ENCODE measurements at places on chromosomes 13 and 19.
A peak's percentile ranks its signal among the peaks of the same experiment; 100 is the strongest.

DNA sequence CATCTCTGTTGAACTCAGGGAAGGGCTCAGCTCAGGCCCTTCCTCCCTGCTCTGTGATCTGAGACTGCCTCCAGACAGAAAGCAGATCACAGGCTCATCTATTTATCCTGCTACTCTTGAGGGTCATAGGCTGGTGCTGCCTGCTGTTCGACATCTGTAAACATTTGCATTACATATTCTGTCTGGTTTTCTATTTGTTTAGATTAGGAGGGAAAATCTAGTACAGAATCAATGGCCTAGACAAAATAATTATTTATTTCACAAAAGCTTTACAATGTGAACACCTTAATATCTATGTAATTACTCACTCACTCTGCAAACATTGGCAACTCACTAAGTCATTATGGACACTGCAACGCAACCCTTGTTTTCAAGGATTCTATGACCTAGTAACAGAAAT lies 43.0 kb downstream of the CEP89 start:
- peak; percentile 9 for DNase-seq

GRCh38 chr13:41085961-41086585 lies 24.8 kb downstream of the WBP4 start:
- no peak for DNase-seq

GRCh38 chr13:66506051-66506777 lies 723.9 kb downstream of the PCDH9 start:
- DNase-seq: no peak

- no peak for DNase-seq
These were observed 90.2 kb downstream of the GPC6 start for GRCh38 chr13:93316841-93317240.

DNA sequence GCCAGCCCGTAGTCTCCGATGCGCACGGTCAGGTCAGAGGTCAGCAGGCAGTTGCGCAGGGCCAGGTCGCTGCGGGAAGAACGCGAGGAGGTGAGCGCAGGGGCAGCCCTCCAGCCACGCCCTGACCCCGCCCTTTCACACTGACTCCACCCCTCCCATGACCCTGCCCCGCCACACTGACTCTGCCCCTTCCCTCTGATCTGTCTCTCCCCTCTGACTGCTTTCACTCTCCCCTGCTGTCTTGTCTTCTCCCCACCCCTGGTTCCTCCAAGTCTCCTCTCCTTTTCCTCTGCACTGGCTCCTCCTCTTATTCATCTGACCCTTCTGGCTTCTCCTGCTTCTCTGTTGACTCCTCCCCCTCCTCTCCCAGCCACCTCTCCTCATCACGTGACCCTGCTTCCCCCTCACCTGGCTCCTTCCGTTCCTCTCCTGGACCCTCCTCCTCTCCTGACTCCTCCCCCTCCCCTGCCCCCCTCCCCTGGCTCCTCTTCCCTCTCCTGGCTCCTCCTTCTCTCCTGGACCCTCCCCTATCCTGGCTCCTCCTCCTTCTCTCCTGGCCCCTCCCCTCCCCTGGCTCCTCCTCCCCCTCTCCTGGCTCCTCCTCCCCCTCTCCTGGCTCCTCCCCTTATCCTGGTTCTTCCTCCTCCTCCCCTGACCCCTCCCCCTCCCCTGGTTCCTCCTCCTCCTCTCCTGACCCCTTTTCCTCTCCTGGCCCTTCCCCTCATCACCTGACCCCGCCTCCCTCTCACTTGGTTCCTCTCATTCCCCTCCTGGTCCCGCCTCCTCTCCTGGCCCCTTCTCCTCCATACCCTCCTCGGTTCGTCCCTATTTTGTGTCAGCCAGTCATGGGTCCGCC lies 9.9 kb downstream of the LMTK3 start:
- DNase-seq: peak; percentile 20

GRCh38 chr13:102018716-102019115 lies 383.1 kb downstream of the FGF14 start:
- DNase-seq: peak; percentile 20

GRCh38 chr19:42433503-42434260 lies 6.5 kb upstream of the LIPE start:
- peak; percentile 53 for DNase-seq

GRCh38 chr19:33661336-33661735 lies 39.6 kb downstream of the CHST8 start:
- no peak for DNase-seq

DNA sequence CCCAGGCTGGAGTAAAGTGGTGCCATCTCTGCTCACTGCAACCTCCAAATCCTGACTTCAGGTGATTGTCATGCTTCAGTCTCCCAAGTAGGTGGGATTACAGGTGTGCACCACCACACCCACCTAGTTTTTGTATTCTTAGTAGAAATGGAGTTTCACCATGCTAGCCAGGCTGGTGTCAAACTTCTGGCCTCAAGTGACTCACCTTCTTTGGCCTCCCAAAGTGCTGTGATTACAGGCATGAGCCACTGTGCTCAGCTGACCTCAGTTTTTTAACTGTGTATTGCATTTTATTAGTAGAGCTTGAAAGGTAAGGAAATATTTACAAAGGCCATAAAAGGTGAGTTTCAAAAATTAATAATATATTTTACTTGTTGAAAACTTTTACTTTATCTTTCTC lies 2.3 kb downstream of the ZNF726 start:
- peak; percentile 59 for DNase-seq

- peak; percentile 70 for DNase-seq
These were observed at the start of gene ZNF587B for GRCh38 chr19:57830071-57830602. Gene ZNF587B (plus strand): TSS chr19:57830299. CDS start chr19:57830529, 230 bp downstream.

DNA sequence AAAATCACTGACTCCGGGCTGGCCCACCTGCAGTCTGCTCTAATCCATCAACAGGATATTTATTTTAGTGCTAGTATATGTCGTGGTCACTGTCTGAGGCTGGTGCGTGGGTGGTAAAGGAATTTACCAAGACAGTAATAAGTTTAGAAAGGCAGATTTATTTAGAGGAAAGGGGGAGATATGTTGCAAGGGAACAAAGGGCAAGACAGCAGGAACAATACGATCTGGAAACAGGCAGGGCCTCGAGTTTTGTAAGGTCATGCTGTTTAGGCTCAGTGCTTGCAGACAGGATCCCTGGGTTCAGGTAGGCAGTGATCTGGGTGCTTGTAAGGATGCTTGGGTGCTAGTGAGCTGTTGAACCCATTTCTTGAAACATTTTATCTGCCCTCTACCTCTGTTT lies 748.2 kb upstream of the SLITRK5 start:
- peak; percentile 11 for DNase-seq

DNA sequence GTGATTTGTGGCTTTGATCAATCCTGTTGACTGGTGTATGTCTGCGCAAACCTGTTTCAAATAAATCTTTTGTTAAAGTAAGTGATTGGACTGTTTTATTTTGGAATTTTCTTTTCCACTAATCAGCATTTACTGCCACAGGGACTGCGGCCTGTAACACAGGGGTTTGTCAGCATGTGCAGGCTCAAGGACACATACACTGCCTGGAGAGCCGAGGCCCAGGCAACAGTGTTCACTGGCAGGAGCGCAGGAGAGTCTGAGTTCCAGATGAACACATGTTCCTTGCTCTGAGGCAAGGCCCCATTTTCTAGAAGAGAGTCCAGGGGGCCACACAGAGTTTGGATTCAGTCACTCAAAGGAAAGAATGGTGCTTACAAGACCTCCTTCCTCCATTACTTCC lies 26.0 kb downstream of the SHISA2 start:
- no peak for DNase-seq

- DNase-seq: no peak
These were observed 89.0 kb downstream of the TEX29 start for GRCh38 chr13:111409413-111409812.

GRCh38 chr13:21616880-21617279 lies 12.9 kb upstream of the MICU2 start:
- DNase-seq: no peak

GRCh38 chr19:16025108-16026101 lies 50.9 kb upstream of the TPM4 start:
- DNase-seq: peak; percentile 68

DNA sequence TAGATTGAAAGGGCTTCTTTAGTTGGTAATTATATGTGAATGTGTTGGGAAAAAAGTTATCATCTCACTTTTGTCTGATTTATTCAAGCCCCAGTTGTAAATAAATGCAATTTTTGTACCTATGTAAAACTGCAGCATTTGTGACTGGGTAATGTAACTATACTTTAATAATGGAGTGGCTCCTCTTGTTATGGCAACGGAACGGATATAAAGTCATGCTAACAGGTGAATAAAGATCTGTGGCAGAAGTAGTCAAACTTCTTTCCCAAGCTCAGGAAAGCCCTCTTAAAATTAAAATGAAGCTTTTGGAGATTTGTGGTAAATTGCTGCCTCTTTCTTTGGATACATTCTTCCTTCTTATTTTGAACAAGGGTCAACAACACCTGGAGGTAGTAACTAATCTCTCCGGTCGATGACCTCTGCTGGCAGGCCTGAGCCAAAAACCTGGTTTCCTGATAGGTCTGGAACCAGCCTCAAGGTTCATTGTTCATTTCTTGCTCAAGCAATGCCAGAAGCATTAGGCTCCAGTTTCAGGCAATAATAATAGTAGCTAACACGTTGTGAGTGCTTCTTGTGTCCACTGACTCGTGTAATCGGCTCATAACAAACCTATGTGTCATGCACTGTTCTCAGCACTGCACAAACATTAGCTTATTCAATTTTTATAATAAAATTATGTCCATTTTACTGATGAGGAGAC lies 313.4 kb upstream of the DACH1 start:
- DNase-seq: peak; percentile 81

DNA sequence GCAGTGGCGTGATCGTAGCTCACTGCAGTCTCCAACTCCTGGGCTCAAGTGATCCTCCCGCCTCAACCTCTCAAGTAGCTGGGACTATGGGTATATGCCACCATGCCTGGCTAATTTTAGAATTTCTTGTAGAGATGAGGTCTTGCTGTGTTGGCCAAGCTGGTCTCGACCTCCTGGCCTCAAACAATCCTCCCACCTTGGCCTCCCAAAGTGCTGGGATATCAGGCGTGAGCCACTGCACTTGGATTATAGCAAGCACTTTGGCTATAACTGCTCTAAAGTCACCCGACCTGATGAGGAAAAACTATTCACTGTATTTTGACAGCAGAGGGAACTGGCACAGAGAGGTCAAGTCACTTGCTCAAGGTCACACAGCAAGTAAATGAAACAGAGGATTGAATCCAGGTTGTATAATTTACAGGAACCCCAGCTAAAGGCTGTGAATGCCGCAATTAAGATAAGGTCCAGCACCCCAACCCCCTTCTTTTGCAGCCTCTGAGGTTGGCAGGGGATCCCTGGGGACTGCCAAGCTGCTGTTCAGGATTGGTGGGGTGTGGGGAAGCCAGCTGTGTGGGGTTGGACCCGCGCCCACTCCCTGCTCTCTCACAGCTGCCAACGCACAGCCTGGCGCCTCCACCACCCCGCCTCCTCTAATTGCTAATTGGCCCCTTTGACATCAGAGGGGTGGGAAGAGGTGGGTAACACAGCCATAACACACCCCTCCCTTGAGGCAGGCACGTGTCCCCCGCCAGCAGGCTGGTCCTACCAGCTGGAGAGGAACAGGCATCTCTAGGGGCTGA lies 6.0 kb downstream of the TMIGD2 start:
- no peak for DNase-seq

DNA sequence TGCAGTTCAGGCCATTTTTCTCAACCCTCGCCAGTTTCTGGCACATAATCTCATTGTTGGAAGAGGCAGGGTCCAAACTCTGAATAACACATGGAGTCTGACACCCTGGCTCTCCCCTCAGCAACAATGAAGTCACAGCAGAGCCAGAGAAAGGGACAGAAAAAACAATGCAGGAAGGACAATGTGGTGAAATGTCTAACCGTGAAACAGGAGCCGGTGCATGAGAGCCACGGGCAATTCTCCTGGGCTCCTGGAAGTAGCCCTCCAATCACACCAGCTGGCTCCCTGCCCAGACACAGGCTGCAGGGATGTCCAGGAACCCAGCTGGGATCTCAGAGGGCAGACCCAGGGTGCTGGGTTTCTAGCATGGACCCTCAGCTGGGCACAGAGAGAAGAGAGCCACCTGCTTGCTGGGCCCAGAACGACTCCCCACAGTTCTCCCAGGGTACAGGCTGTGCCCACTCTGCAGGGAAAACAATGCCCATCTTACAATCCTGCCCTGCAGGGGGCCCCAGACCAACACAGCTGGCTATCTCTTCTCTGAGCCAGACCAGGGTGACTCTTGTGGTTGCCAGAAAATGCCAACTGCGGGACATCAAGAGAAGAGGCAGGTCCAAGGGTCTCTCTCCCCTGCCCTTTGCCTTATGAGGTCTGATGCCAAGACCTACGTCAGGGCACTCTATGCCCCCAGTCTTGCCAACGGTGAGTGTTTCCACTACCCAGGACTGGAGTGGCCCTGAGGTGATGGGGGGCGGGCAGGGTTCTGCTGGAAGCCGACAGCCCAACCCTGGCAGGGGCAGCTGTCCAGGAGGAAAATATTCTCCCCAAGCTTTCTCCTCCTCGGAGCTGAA lies 64.5 kb downstream of the CEBPG start:
- DNase-seq: no peak

DNA sequence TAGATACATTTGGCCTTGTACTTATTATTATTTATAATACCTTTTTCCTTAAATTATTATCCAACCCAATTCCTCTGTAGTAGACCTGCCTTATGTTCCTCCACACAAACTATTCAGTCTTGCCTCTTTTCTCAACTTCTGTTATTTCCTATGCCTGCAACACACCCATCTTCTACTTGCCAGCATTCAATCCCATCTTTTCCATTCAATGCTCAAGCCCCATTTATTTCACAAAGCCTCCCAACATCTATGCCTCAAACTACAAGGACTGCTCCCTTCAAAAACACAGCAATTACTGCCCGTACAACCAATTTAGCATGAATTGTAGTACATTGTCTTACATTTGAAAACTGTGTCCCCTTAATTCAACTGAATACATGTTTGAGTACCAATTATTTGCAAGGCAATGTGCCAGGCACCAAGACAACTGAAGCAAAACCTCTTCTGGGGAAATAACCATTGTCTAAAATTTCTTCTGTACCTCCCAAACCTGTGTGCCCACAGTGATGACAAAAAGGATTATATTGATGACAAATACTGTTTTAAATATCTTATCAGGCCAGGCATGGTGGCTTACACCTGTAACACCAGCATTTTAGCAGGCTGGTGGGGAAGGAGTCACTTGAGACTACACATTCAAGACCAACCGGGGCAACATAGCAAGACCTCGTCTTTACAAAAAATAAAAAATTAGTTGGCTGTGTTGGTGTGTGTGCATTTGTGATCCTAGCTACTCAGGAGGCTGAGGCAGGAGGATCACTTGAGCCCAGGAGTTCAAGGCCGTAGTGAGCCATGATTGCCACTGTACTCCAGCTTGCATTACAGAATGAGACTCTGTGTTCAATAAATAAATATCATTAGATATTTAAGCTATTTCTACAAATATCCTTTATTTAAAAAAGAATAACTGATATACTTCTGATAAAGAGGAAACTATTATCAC lies 35.1 kb downstream of the ELF1 start:
- no peak for DNase-seq

DNA sequence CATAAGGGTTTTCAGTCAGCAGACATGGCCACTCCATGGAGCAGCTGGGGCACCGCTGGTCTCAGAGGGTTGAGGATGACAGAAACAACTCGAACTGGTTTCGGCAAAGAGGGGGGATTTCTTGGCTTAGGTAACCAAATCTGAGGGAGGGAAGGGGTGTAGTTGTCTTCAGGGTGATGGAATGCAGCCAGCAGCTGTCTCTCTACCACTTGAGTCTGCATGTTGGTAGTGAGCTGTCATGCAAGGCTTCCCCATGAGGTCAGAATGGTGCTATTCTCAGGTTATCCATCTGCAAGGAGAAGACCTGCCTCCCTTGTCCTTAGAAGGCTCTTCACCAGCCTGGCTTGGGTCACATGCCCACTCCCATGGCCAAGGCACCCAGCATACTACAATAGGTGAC lies 55.6 kb upstream of the PEG3 start:
- no peak for DNase-seq

All from iris pigment epithelial cell (primary cell).